ENCODE measurements at places on chromosomes 3 and 15.

DNA sequence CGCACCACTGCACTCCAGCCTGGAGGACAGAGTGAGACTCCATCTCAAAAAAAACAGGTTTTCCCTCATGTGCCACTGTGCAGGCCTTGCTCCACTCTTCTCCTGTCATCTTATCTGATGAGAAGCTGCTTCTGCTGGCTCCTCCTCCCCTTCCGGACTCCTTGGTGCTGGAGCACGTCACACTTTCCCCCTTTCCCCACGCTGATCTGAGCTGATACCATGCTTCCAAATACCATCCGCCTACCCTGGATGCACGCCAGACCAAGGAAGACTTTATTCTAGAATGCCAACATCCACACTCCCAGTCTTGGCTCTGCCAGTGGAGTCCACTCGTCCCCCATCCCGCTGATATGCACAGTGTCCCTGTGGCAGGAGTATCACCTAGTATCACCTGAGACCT is 31.3 kb downstream of the HOMER2 start:
- no peak for DNase-seq

DNA sequence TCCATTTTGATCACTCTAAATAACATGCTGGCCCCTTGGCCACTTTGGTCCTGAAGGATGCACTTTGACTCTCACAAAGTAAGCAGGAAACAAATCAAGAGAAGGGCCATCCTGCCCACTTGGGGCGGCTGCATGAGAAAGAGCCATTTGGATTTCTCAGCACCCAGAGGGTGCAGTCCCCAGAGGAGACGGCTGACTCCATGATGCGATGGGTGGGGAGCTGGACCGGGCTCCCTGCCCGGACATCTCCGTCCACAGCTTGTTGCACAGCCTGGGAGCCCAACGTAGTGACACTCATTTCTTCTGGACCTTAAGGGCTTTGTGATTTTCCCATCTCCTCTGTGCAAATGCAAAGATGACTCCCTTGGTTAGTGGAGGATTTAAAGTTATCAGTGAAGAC is 4.0 kb upstream of the HRH1 start:
- DNase-seq = no peak

GRCh38 chr3:177224414-177224813 is 27.1 kb upstream of the TBL1XR1 start:
- no peak for DNase-seq

DNA sequence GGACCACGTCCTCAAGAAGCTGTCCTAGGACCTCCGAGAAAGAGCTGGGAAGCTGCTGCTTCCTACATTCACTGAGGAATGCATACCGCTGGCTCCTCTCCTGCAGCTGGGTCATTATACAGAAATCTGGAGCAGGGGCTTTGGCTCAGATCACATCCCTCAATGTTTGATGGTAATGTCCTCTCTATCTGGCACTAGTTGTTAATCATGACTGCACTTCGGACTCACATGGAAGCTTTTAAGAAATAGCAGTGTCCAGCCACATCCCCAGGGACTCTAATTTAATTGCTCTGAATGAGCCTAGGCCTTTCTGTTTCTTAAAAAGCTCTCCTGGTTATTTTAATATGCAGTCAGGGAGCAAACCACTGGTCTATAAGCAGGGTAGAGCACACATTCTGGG is 25.7 kb upstream of the MYRIP start:
- DNase-seq = no peak

- no peak for DNase-seq
Measured at GRCh38 chr3:39396690-39397089, 9.8 kb upstream of the RPSA start.

GRCh38 chr3:12231431-12231830 is 57.4 kb upstream of the PPARG start:
- DNase-seq = no peak

GRCh38 chr15:47184003-47184907 is 533.0 kb upstream of the SEMA6D start:
- DNase-seq = no peak

DNA sequence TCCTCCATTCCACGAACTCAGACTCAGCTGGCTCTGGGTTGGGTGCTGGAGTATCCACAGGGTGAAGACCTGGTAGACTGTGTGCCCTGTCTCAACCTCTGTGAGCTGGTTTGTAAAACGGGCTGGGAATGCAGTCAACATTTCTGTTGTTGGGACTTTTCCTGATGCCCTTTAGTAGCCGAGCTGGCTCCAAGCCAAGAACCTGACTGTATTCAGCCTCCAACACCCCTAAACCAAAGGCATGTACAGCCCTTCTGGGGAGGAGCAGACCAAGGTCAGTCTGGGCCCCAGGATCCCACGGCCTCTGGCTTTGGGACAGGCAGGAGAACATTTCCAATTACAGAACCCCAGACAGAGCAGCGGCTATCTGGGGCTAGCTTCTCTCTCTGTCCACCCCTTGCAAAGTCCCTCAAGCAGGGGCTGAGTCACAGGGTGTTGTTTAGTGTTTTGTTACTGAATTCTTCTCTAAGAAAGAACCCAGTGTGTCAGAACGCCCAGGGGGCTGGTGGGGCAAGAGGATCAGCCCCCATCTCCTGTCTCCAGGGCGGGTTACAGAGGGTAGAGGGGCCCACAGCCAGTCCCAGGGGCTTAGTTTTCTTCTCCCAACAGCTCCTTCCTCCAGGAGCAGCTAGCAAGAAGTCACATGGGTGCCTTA is 56.8 kb upstream of the SLC6A6 start:
- DNase-seq = no peak

DNA sequence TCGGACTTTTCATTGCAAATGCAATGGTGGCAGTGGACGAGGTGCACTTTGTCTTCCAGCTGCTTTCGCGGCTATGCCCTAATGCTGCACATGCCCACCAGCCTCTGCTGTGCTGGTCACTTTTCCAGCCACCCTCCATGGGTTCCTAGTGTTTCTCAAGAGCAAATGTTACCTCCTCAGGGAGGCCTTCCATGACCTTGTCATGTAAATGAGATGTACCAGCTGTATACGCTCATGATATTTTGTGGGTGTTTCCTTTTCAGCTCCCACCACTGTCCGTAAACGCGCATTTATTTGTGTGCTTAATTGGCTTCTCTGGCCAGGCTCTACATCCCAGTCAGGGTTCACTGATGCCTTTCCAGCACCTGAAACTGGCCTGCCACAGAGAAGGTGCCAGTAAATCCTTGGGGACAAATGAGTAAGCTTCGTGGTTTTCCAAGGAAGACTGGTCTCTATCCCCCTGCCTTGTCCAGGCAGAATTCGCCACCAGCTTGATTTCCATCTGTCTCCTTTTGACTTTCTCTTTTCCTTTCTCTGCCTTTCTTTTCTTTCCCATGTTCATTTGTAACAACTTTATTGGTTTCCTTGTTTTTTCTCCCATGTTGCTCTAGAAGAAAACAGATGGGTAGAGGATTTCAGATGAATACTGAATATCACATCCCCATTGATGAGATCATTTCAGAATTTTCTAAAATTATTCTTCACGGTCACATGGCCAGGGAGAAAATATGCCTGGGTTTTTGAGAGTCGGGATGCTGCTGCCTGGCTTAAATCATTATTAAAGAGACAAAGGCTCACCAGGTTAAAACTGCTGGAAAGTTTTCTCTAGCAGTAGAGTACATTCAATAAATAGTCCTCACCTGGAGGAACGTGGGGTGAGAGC is 82.5 kb downstream of the CHST2 start:
- no peak for DNase-seq

DNA sequence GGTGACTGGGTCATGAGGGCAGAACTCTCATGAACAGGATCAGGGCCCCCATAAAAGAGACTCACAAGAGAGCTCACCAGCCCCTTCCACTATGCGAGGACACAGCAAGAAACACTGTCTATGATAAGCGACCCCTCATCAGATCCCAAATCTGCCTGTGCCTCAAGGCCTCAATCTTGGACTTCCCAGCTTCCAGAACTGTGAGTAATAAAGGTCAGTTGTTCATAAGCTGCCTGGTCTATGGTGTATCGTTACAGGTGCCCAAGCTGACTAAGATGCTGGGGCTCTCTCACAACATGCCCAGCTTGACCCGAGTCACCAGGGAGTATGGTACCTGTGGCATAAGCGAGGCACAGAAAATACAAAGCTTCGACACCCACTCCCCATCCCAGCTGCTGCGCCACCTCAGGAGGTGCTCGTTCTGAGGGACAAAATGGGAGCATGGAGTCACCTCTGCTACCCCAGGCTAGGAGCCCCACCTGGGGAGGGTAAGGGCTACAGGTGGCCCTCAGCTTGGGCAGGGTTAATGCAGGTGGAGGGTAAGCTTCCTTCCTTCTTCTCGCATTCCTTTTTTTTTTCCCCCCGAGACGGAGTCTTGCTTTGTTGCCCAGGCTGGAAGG is 234.1 kb downstream of the ADAMTS17 start:
- no peak for DNase-seq

DNA sequence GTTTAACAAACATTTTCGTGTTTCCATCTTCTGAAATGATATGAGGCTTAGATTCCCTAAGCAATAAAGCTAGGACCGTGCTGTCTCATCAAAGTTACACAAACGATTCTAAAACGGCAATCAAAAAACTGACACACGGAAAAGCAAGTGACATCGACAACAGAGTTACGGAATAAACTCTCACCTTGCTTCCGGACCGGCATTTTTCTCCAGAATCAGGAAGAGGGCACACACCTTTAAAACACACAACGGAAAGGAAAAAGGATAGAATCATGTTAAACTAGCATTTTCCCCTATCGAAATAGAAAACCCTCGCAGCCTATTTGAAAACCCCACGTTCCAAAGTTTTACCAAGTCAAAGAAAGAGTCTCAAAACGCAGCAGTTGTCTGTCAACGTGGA is 1.4 kb downstream of the DLG1 start:
- DNase-seq = no peak

GRCh38 chr3:150216041-150216811 is 191.9 kb upstream of the TSC22D2 start:
- DNase-seq = no peak

- no peak for DNase-seq
Measured at GRCh38 chr15:88882785-88883184, 12.6 kb downstream of the HAPLN3 start.

- no peak for DNase-seq
Measured at GRCh38 chr3:190424108-190424477, 25.6 kb downstream of the TMEM207 start.

GRCh38 chr15:87597346-87598052 is 659.0 kb downstream of the NTRK3 start:
- DNase-seq = no peak

DNA sequence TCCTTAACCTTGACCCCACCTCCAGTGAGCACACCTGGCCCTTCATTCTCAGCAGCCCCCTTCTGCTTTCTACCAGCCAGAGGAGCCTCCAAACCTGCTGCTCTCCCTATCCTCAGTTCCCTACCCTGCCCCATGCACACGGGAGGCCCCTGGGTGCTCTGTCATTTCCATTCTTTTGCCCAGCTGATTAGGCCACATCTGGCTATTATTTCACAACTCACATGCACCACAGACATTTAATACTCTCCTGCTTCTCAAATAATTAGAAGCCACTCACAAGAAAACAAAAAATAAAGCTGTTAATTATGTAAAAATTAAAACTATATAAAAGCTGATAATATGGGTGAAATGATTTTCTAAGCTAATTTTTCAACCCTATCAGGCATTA is 50.7 kb downstream of the MYLK start:
- DNase-seq = no peak

DNA sequence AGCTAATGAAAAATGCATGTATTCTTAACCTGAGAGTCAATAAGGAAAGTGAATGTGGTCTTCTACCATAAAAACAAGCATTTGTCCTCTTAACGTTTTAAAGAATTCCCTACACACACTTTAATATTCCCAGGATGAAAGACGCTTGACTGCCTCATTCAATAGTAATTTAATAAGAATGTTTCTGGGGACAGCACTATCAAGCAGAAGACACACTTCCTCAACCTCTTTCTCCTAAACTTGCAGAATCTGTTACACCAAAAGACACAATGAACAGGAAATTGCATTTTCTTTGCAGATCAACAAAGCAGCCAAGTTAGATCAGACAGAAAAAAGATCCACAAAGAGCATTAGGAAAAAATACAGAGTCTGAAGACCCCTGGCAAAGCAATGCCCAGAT is 97.7 kb downstream of the PLCH1 start:
- DNase-seq = no peak

DNA sequence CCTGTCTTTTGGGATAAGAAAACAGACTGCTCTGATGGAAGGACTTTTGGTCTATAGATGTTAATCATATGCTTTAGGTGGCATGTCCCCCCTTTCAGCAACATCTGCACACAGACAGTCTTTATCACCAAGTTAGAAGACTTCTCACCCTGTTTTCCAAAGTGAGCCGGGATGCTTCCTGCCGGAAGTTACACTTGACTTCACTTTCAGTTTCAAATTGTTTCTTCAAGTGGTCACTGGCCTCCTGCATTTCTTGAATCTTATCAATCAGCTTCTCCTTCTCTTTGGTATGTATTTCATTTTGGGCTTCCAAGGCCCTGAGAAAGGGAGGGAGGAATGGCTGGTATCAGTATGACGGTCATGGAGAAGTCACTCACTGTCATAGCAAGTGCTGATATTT is 27.2 kb upstream of the GNB5 start:
- DNase-seq = no peak

- no peak for DNase-seq
Measured at GRCh38 chr3:45781271-45781670, 15.1 kb downstream of the SLC6A20 start.

DNA sequence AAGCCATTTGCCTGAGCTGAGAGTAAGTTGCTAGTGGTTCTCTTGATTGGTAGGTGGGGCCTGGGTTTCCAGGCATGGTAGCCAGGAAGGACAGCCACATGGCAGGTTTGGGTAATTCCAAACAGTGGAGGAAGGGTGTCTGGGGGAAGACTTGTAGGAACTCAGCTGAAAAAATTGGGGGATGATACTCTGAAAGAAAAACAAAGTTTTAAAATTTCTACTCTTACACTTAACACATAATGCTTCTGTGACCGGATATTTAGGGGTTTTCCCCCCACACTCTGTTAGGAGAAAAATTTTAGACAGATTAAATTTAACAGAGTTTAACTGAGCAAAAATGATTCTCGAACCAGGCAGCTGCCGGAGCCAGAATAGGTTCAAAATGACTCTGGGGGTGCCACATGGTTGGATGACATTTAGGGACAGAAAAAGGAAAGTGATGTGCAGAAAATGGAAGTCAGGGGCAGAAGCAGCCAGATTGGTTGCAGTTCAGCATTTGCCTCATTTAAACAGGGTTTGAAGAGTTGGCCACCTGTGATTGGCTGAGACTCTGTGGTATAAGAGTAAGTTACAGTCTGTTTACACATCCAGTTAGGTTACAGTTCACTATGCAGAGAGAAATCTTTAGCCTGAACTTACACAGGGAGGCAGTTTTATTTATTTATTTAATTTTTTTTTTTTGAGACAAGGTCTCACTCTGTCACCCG is 8.1 kb downstream of the B2M start:
- DNase-seq = no peak

DNA sequence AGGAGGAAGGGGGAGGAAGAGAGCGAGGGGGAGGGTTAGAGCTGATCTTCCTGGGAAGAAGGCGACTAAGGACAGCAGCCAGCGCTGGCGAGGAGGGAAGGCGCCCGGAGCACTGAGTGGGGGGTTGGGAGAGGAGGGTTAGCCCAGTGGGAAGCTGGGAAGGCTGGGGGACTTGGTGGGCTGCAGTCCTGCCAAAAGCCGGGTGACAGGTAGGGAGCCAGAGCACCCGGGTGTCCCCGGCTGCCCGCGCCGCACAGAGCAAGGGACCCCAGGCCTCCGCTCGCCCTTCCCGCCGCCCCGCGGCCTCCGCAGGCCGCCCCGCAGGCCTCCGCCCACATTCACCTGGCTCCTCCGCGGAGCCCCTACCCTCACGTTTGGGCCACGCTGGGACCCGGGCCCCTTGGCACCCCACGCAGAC is 448 bp downstream of the SLC12A8 start:
- no peak for DNase-seq

All from stimulated activated CD8-positive, alpha-beta memory T cell treated with anti-CD3 and anti-CD28 coated beads, Interleukin-15, amount 100 ng/mL, for 24 hours (primary cell).